ENCODE measurements at places on chromosomes 13 and 19.

- no peak for DNase-seq
Observed at GRCh38 chr13:100305398-100305797, 216.5 kb downstream of the PCCA start.

DNA sequence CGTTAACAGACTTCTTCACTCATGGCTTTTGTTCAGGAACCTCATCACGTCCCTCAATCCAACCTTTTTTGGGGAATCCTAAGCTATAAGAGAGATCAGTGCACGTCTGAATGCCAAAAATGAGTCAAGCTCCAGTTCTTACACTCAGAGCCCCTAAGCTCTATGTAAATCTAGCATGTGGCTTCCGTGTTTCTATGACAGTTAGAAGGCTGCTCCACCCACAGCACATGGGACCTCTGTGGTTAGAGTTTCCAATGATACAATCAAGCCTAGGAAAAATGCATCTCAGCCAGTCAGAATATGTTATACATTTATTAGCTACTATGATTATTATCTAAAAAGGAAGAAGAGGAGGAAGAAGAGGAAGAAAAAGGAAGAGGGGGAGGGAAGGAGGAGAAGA lies 135.9 kb downstream of the ENOX1 start:
- no peak for DNase-seq

GRCh38 chr19:30204721-30205120 lies 167.5 kb upstream of the ZNF536 start:
- no peak for DNase-seq

DNA sequence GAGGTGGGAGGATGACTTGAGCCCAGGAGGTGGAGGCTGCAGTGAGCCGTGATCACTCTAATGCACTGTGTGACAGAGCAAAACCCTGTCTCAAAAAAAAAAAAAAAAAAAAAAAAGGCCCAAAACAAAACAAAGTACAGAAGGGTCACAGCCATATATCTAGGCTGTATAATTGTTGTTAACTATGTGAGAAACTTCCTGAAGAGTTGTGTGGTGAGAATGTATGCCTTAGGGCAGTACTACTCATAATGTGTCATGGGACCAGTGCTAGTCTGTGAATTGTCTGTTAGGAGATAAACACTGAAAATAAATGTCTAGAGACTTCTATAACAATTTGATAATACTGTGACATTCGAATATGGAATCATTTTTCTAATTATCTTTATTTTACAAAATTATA lies 43.1 kb downstream of the PAN3 start:
- DNase-seq: no peak

GRCh38 chr13:26847281-26847680 lies 86.7 kb upstream of the GPR12 start:
- no peak for DNase-seq

GRCh38 chr19:32040236-32040635 lies 305.2 kb upstream of the ZNF507 start:
- no peak for DNase-seq

GRCh38 chr19:12015015-12015752 lies 20.3 kb downstream of the ZNF433 start:
- no peak for DNase-seq

DNA sequence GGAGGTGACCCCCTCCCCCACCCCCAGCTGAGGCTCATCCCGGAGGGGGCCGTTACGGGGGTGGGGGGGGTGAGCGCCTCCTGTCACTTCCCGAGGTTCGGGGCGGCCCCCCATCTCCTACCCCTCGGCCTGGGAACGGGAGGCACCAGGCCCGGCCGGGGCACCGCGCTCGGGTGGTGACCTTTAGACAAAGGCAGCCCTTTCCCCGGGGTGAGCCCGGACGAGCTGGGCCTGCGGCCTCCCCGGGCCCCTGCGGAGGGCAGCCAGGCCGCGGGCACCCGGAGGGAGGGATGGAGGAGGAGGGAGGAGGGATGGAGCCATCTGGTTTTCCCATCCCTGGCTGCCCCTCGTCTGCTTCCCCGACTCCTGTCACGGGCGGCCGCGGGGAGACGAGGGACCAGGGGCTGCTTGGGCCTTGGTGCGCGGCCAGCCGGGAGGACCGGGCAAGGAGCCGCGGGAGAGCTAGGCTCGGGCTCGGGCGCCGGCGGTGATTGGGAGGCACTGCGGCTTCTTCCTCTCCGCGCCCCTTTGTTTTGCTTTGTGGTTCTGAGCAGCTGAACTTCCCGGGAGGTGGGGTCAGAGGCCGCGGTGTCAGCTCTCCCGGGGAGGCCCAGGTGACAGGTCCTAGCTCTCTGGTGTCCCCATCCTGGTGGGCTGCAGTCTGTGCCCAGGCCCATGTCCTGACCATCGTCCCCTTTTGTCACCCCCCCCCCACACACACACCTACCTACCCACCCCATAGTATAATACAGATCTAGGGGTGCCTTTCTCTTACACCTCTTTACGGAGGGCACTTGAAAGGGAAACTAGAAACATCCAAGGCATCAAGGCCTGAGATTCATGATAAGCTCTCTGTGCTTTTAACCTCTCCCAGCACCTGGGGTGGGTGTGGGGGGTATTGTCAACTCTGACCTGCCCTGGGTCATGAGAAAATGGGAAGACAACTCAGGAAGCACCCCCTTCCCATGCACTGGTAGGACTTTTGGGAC lies 1.3 kb downstream of the BICRA start:
- peak; percentile 40 for DNase-seq
